Pancreas (tissue), 10 donors: ENCODE measurements at places on chromosomes 3 and 15. TPM values are rescaled to one million over a fixed set of nuclear protein-coding genes. Genes with fewer than 3 reads are reported as not detected.
A peak's percentile ranks its signal among the peaks of the same experiment; 100 is the strongest.

DNA sequence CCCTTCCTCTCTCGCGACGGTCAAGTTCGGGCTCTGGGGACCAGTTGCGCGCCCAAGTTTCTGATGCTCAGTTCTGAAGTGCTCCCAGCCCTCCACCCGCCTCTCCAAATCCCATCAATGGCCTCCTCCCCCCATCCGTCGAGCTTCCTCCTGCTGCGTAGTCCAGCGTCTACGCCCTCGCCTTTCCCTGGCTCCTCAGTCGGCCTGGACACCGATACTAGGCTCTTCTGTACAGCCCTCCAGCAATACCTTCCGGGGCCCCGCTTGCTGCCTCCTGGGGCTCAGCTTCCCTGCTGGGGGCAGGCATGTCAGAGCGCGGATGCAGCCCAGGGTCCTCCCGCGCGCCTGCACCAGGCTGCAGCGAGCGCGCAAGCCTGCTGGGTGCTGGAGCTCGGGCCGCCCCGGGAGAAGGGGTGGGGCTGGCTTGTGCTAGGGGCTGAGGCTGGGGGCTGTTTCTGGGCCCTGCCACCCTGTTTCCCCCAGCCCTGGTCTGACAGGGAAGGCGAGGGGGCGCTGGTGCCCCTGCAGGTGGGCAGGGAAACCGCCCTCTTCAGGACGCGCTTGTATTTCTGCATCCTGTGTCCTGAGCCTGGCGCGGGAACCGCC is 353.3 kb upstream of the SUCLG2 start:
- H3K27me3 ChIP-seq: no peaks in the 10 kb centered on the region
- no peaks in the 10 kb centered on the region for H3K36me3 ChIP-seq
- peak overlapping the region; percentile 24 for H3K4me3 ChIP-seq
- H3K4me1 ChIP-seq: no peaks in the 10 kb centered on the region
- peak; percentile 55 for DNase-seq

- H3K4me3 ChIP-seq: no peak overlapping the region
- DNase-seq: no peak
- H3K27me3 ChIP-seq: no peaks in the 10 kb centered on the region
- H3K27ac ChIP-seq: no peak overlapping the region
- no peaks in the 10 kb centered on the region for H3K36me3 ChIP-seq
Measured at GRCh38 chr3:149450281-149450680, 24.2 kb upstream of the TM4SF4 start.

Gene GNAI2
- 26.9 TPM for total RNA-seq

DNA sequence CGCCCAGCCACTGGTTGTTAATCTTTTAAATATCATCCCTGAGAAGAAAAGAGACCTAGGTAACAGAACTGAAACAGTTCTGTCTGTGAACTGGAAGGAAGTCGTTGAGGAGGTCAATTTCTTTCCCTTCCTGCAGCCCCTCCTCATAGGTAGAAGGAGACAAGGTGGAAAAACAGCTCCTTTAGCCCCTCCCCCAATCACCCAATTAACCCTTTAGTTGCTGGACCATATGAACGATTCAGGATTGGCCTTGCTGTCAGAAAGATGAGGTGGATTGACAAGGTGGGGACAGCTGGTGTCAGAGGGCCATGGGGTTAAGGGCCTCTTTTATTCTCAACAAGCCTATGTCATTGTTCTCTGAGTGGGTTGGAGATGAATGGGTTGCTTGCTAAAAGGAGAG is 36.0 kb upstream of the ZNF445 start:
- H3K4me3 ChIP-seq: no peak overlapping the region
- no peaks in the 10 kb centered on the region for H3K36me3 ChIP-seq
- no peaks in the 10 kb centered on the region for H3K27me3 ChIP-seq
- H3K27ac ChIP-seq: no peak overlapping the region
- no peak for DNase-seq

Gene CILP
- total RNA-seq: 0.79 TPM
